Mammary microvascular endothelial cell (primary cell): ENCODE measurements at places on chromosomes 4 and X. TPM values are rescaled to one million over a fixed set of nuclear protein-coding genes. Genes with fewer than 3 reads are reported as not detected.

The PLP2 gene
- total RNA-seq: 123 and 125 TPM in 2 replicates

The HMX1 gene
- not detected in 2 replicates for total RNA-seq

The ATP5ME gene
- total RNA-seq: 188 and 213 TPM in 2 replicates

The CCDC110 gene
- total RNA-seq: 0.13 and 1.2 TPM in 2 replicates

The GAGE12J gene
- total RNA-seq: not detected in 2 replicates

The PDE5A gene
- 0.98 and 1.1 TPM in 2 replicates for total RNA-seq

The DUX4 gene
- total RNA-seq: not detected in 2 replicates

The MAGEC3 gene
- not detected in 2 replicates for total RNA-seq

The RRAGB gene
- 8.9 and 10.0 TPM in 2 replicates for total RNA-seq

The PAGE2 gene
- total RNA-seq: not detected in 2 replicates

The SASH3 gene
- not detected in 2 replicates for total RNA-seq

The ATP7A gene
- total RNA-seq: 3.1 and 3.6 TPM in 2 replicates

The ANKRD50 gene
- 23.6 and 24.2 TPM in 2 replicates for total RNA-seq

The TLR6 gene
- 1.3 and 1.4 TPM in 2 replicates for total RNA-seq
